Stimulated activated CD8-positive, alpha-beta memory T cell treated with anti-CD3 and anti-CD28 coated beads, Interleukin-7, amount 100 ng/mL, for 48 hours (primary cell): ENCODE measurements at places on chromosomes 5 and 9.
A peak's percentile ranks its signal among the peaks of the same experiment; 100 is the strongest.

DNA sequence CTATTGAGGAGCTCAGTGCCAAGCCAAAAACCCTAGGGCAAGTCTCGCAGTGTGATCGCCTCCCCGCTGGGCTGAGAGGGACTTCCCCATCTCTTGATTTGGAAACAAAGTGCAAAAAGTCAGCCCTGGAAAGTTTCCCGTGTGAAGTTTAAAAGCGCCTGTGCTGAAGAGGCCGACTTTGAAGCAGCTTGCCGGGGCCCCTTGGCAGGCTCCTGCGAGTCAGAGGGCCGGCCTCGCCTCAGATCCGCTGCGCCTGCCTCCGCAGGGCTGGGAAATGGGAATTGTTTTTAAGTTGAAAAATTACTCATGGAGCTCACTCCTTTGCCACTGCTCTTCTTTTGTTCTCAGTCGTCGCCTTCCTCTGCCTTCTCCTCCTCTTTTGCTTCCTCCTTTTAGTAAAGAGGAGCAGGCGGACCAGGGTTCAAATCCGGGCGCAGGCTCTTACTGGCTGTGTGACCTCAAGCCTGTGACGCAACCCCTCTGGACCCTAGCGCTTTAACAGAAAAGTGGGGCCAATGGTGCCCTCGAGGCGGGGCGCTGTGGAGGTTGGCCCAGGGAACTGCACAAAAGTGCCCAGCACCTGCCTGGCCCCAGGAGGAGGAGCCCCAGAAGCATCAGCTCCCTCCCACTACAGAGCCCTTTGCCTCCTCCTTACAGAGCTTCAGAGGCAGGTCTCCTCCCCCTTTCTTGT is 14.7 kb upstream of the LHX2 start:
- no peak for DNase-seq

GRCh38 chr5:167245868-167246267 is 1045.6 kb upstream of the WWC1 start:
- DNase-seq = no peak

GRCh38 chr9:15966471-15966870 is 413.6 kb downstream of the CCDC171 start:
- DNase-seq = no peak

GRCh38 chr9:94801681-94802080 is 75.2 kb downstream of the AOPEP start:
- no peak for DNase-seq

DNA sequence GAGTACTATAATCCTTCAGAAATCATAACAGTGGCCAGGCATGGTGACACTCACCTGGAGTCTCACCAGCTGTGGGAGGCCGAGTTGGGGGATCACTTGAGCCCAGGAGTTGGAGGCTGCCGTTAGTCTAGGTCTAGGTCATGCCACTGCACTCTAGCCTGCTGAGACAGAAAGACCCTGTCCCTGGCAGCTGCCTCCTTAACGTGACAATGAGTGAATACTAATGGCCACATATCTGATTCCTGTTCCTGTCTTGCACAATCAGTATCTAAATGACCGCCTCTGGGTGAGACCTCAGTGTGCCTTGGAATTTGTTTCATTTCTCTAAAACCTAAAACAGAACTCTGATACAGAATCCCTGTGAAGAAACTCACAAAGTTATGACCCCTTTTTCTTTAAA is 131.0 kb upstream of the DAB2 start:
- DNase-seq = no peak

DNA sequence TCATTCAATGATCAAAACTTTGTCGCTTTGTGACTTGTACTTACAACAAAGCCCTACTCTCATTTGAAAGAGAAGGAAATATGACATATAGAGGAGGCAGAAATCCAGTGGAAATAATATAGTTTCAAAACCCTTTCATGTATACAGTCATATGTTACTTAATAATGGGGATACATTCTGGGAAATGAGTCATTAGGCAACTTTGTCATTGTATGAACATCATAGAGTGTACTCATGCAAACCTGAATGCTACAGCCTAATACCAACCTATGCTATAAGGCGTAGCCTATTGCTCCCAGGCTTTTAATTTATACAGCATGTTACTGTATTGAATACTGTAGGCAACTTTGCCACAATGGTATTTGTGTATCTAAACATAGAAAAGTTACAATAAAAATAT is 69.0 kb upstream of the SMC2 start:
- DNase-seq = no peak

GRCh38 chr5:75239681-75240080 is 3.0 kb upstream of the ANKRD31 start:
- DNase-seq = no peak

GRCh38 chr9:4102078-4102477 is 197.8 kb downstream of the GLIS3 start:
- no peak for DNase-seq

GRCh38 chr9:133496861-133497842 is 18.3 kb upstream of the SLC2A6 start:
- DNase-seq = no peak

GRCh38 chr5:116291271-116291670 is 206.4 kb downstream of the COMMD10 start:
- DNase-seq = no peak

DNA sequence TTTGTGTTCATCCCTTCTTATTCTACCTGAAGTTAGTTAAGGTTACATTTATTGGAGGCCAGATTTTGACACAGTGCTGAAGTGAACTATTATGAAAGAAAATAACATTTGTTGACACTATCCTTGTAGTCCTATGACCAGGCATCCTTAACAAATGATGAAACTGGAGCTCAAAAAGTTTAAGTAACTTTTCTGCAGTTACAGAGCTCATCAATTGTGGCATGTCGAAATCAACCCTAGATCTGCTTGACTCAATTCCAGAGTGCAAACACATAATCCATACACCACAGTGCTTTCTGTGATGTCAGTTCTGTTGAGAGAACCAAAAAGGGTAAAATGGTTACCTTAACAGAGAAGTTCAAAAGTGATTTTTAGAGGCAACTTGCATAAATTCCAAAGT is 28.6 kb downstream of the KCNN2 start:
- no peak for DNase-seq

GRCh38 chr9:9170439-9171134 is 1371.0 kb upstream of the DMAC1 start:
- DNase-seq = no peak

DNA sequence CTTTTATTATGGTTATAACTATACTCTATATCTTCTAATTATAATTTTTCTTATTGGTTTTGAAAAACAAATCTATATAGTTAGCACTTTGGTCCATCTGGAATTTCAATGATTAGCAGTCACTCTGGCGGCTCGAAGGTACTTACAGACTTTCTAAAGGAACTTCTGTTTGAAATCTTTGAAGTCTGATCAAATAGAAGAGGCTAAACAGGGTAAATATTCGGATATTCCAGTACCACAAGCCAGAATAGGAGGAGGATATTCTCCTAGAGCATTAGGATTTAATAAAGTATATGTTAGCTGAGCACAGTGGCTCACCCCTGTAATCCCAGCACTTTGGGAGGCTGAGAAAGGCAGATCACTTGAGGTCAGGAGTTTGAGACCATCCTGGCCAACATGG is 38.7 kb upstream of the HSD17B3 start:
- no peak for DNase-seq

- no peak for DNase-seq
Measured at GRCh38 chr5:137567226-137567625, 68.1 kb upstream of the SPOCK1 start.

GRCh38 chr5:150253416-150254208 is 36.0 kb downstream of the CAMK2A start:
- DNase-seq = no peak

DNA sequence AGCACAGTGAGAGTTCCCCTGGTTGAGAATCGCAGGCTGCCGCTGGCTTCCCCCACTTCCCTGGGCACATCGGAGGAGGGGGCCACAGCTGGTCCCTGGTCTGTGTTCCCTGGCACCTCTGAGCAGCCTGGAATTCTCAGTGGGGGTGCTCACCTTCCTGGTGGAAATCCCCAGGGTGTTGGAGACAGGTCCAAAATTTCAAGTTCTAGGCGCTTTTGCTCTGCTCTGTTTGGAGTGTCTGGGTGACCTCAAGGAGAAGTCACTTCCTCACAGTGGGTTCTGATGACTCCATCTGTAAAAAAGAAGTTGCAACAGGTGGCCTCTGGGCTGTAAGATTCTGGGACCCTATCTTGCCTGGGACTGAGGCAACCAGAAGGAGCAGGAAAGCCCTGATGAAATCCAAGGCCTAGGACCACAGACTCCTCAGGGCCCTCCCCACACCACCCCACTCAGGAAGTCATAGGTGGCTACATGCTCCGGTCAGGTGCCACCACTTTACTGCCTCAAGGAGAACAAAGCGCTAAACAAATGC is at the start of gene TRAF1:
TSS of gene TRAF1 (minus strand) at position 400 of the 532 bp plus-strand sequence. CDS start 721 bp downstream, outside the sequence.
- DNase-seq = no peak

- DNase-seq = no peak
Measured at GRCh38 chr5:117463881-117464570, 889.4 kb upstream of the SEMA6A start.

DNA sequence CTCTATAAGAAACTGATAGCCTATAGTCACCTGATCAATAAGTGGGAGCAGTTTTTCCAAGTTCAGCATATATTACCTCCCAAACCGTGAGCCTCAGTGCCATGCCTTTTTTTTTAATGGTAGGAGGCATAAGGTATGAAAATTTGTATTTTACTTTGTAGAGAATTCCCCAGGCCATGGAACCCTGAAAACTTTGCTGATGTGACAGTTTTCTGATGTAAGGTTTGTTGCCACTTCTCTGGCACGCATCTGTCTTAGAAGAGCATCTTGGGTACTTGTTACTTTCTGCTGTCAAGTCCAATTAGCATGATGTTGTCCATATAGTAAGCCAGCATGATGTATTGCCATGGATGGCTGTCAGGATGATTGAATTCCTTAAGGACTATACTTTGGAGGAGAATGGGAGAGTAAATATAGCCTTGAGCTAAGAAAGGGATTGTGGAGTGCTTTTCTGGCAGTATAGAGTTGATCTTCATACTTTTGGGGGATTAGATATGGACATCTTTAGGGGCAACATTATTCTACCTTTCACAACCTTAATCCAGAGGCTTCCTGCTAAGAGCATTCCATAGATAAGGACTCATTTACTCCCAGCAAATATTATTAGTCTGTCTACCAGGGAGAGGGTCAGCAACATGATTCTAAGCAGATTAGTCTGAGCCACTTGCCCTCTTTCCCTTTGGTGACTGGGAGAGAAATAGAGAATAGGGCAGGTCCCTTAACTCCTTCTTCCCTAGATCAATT is 389.6 kb downstream of the YTHDC2 start:
- no peak for DNase-seq

DNA sequence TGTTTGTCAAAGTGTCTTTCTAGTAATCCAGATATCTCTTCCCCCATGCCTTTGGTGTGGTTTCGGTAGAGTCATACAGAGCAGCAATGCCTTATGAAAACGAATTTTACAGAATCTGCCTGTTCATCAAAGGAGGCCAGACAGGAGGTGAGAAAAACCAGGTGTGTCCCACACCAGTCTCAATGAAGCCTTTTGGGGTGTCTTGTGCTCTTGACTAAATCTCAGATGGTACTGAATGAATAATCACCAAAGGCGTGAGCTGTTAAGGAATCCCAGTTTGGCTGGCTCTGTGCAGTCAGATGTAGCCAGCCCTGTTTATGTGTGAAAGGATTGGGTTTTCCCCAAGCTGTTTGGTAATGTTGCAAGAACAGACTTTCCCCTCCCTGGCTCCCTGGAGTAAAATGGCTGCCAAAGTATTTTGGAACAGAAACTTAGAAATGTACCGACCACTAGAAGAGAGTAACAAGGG is 70.8 kb upstream of the CDKN2B start:
- DNase-seq = peak; percentile 63

DNA sequence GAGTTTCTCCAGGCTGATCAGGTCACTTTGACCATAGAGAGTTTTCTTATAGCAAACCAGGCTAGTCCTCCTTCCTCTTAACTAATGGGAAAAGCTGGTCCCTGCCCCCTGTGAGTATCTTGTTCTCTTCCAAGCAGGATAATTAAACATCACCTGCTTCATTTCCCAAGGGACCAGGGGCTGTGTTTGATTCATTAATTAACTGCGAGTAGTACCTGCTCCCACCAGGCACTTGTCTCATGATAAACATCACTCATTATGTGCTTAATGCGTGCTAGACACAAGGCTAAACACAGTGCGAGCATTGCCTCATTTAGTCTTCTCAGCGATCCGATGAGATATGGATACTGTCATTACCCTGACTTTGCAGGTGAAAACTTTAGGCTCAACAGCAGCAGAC is 1.7 kb upstream of the FAM163B start:
- no peak for DNase-seq
